Activated naive CD8-positive, alpha-beta T cell treated with anti-CD3 and anti-CD28 coated beads for 36 hours (primary cell): ENCODE measurements at places on chromosomes 3 and 15.

- DNase-seq = no peak
Observed at GRCh38 chr15:71687902-71688508, 122.3 kb upstream of the NR2E3 start.

DNA sequence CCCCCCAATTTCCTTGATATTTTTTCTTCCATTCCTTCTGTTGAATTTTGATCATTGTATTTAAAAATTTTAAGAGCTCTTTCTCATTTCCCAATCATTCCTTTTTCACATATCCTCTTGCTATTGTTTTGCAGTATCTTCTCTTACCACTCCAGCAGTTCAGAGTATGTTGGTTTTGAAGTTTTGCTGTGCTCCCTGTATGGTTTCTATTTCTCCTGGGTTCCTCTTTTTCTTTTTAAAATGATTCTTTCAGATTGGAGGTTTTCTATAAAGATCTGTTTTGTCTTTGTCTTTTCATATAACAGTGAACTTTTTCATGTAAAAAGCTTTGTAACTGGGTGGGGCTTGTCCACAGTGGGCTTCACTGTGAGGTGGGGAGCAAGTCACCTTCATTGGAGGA lies 12.8 kb downstream of the USP3 start:
- DNase-seq = no peak

- DNase-seq = no peak
Observed at GRCh38 chr3:176953106-176954060, 243.9 kb downstream of the TBL1XR1 start.

DNA sequence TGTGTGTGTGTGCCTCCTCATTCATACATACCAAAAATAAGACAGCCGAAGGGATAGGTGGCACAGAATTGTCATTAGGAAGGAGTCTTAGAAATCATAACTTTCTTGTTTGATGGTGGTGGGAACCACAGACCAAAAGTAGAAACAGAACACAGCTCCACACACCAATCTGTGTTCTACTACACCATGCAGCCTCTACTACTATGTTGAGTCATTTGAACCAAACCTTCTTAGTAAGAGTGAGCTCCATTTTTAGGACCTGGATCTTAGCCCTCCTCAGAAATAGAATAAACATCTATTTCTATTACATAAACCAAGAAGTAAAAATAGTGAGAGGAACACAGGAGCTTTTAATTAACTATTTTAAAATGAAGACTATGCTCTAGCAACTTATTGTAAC lies 27.9 kb upstream of the PLCH1 start:
- no peak for DNase-seq

- DNase-seq = no peak
Observed at GRCh38 chr15:34243226-34243625, 18.4 kb downstream of the EMC4 start.

GRCh38 chr15:40819048-40819447 lies 9.5 kb downstream of the PPP1R14D start:
- DNase-seq = no peak

DNA sequence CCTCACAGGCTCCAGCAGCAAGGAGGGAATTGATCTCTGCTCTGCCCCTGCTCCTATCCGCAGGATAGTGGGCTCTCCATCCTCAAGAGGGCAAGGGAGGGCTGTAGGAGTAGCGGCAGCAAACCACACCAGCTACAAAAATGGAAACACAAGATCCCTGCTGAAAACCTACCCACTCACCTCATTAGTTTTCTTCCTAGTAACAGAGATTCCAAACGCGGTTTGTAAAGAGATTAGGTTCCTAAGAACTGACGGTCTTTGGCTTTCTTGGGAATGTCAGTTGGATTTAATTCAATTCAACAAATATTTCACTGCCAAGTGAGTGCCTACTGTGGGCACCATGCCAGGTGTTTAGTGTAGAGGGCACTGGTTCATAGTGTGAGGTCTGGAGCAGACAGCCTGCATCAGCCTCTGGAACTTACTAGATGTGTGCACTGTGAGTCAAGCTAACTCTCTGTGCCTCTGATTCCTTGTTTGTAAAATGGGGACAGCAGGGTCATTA lies 84.7 kb downstream of the MRPL46 start:
- DNase-seq = no peak

DNA sequence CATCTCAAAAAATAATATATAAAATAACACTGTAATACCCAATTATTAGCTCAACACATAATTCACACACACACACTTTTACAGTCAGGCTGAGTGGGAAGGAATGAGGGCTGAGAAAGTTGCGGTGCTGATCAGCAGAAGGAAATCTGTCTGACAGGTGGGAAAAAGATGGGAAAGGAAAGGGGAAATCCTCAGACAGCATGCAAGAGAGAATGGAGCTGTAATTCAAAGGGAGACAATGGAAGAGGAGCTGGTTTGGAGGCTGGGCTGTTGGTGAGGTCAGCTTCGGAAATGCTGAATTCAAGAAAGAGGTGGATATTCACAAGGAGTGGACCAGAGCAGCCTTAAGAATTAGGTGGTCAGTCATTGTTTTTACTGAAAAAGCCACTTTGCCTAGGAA lies 121.6 kb upstream of the LMOD3 start:
- no peak for DNase-seq

DNA sequence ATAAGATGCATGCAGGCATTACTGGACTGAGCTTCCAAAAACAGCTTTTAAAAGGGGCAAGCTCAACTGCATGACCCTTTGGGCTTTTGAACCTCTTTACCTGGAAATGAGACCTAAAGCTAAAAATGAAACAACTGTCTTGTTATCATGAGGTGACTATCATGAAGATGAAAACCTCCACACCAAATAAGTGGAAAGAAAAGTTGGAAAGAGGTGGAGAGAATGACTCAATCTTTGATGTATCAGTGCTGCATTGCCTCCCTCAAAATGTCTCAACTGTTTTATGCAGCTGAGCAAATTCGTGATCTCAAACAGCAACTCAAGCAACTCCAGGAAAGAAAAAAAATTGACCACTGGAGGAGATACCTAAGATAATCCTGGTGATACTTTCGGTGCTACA lies 307.1 kb downstream of the KBTBD8 start:
- no peak for DNase-seq

DNA sequence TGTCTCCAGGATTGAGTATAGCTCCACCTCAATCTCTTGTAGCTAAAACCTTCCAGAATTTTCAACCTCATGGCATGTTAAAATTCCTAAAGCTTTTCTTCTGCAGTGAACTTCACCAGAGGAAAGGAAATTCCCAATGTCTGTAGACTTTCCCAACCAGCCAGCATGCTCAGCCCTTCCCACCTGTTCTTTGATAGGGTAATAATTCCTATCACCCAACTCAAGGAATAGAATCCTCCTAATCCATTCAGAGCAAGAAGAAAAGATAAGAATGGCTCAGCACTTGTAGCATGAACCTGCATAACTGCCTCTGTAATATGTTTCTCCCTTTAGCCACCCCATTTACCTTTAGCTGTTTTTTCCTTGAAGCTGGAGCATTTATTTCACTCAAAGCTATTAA lies 301.8 kb upstream of the GADL1 start:
- DNase-seq = no peak

- no peak for DNase-seq
Observed at GRCh38 chr3:193829781-193830180, 236.8 kb downstream of the OPA1 start.

DNA sequence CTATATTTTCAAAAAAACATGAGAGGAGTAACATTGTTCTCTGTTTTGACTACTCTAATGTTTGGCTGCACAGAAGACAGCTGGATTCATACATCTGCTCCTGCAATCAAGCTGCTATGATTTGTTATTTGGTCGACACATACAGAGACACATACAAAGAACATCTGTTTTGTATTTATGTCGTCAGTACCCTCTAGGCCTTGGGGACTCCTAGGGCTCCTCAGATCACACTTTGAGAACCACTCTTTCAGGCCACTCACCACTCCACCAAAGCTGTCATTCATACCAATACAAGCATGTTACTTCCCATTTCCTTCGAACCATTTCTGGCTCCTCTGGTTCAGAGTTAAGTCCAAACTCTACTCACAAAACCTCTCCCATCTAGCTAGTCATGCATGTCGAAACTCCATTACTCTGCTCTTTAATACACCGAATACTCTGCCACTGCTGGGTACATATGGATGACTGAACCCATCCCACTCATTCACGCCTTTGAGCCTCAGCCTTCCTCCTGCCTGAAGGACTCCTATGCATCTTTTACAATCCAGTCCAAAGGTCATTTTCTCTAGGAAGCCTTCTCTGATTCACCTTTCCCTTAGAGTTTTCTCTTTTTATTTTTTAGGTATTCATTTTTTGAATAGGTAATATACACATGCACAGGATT lies 102.9 kb upstream of the ARHGEF3 start:
- DNase-seq = no peak

GRCh38 chr3:150972366-150973071 lies at the start of gene CLRN1:
Gene CLRN1, minus strand, starts transcription at chr3:150972727. Its CDS starts 19 bp downstream, at chr3:150972708.
- DNase-seq = no peak

- DNase-seq = no peak
Observed at GRCh38 chr3:36964817-36965216, 20.0 kb upstream of the TRANK1 start.

GRCh38 chr3:76912841-76913383 lies 127.0 kb upstream of the ROBO2 start:
- no peak for DNase-seq

- DNase-seq = no peak
Observed at GRCh38 chr15:68208136-68208535, 3.0 kb upstream of the CALML4 start.

GRCh38 chr3:70919091-70919490 lies 606.7 kb upstream of the MDFIC2 start:
- DNase-seq = no peak

DNA sequence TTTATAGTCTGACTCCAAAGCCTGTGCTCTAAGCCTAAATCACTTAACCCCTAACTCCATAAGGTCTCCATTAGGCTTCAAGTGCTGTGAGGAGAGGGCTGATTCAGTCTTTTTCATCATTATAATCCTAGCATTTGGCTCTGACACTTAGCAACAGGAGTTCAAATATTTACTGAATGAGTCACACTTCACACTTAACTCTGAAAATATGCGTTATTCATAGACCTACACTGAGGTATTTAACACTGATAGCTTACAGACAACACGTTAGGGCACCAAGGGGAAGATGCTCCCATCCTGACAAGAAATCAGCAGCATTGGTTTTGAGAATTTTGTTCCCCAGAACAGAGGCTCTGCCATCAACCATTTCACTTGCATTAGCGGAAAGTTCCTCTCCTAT lies 53.5 kb downstream of the MSL2 start:
- no peak for DNase-seq

GRCh38 chr3:105866656-105867653 lies 1.9 kb downstream of the CBLB start:
- peak; percentile 18 for DNase-seq

- DNase-seq = no peak
Observed at GRCh38 chr3:187926620-187927019, 181.4 kb upstream of the BCL6 start.

DNA sequence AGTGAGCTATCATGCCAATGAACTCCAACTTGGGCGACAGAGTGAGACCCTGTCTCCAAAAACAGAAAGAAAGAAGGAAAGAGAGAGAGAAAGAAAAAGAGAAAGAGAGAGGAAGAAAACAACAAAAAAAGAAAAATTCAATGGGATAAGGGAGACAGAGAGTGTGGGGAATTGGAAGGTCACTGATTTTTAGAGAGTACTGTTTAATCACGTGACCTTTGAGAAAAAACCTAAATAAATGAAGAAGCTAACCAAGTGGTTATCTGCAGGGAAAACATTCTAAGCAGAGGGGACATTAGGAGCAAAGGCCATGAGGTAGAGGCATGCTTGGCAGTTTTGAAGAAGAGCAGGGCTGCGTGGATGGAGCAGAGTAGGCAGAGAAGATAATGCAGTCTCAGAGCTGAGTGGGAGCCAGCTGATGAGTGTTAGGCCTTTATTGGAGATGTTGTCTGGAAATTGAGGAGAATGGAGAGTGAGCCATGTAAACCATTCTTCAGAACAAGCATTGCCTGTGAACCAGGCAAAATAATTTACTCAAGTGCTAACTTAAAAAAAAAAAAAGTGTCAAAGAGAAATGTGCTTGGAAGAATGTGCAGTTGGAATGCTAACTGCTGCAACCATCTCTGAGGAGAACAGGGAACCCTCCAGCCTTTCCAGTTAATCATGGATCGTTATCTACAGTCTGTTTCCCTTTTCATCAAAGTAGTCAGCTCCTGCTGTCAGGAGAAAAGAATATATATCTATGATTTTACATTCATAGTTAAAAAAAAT lies 377.3 kb upstream of the SEMA6D start:
- DNase-seq = no peak

DNA sequence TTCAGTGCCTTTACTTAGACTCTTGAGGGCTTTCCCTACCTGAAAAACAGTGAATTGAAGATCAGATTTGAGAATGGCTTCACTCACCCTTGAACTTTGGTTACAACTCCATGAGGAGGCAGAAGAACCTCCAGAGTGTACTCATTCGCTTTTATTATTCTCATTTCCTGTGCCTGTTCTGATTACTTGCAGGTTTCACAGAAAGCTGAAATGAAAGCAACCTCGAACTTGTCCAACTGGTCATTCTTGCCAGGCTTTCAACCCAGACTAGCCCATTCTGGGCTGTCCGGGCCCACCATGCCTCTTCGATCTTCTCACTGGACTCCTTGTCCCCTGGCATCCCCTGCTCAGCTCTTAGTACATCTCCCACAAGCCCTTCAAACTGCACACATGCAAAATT lies 20.2 kb upstream of the THUMPD3 start:
- DNase-seq = no peak

DNA sequence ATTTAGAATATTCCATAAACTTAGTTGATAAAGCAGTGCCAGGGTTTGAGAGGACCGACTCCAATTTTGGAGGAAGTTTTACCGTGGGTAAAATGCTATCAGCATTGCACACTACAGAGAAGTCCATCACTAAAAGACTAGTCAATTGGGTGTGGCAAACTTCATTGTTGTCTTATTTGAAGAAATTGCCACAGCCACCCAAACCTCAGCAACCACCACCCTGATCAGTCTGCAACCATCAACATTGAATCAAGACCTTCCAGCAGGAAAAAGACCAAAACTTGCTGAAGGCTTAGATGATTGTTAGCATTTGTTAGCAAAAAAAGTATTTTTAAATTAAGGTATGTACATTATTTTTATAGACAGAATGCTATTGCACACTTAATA lies 60.5 kb downstream of the KLF13 start:
- no peak for DNase-seq

DNA sequence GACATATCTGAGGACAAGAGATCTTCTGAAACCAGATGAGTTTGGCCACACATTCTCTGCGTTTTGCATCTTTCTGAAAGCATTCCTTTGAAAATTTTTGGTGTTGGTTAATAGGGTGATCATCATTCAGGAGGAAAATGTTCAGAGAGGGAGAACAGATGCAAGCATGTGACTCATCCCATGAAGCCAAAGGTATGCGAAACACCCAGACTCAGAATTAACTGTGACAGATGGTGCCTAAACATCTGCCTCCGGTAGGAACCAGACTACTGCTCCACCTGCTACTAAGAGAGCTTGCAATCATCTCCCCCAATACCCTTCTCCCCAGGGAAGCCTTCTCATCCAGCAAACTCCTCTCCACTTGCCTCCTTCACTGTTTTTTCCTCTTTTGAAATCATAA lies 46.2 kb downstream of the TRIM69 start:
- no peak for DNase-seq

DNA sequence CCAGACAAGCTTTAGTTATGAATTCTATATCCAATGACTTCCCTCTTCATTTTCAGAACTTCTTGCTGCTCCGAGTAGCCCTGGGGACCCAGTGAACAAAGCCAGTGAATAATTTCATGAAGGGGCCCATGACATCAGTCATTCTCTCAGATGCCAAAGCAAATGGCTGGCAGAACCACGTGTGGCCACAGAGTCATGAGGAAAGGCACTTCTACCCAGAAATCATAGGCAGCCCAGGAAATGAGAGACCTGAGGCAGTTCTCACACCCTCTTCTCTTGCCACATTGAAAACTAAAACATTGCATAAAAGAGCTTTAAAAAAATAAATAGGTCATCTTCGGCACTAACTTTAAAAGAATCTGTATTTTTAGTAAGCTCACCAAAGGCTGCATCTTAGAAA lies 4.3 kb upstream of the UACA start:
- no peak for DNase-seq
